ENCODE measurements at places on chromosomes 1 and 21. TPM values are rescaled to one million over a fixed set of nuclear protein-coding genes. Genes with fewer than 3 reads are reported as not detected.

C1orf167 gene
- polyA plus RNA-seq: not detected

KLHDC7A gene
- polyA plus RNA-seq: not detected

MFAP2 gene
- polyA plus RNA-seq: 3.6 TPM

NOTCH2 gene
- 46.0 TPM for polyA plus RNA-seq

LCE2B gene
- polyA plus RNA-seq: not detected

SPRR2F gene
- polyA plus RNA-seq: not detected

All from mammary epithelial cell (primary cell).